ENCODE measurements at places on chromosomes 2 and 18. TPM values are rescaled to one million over a fixed set of nuclear protein-coding genes. Genes with fewer than 3 reads are reported as not detected.

DNA sequence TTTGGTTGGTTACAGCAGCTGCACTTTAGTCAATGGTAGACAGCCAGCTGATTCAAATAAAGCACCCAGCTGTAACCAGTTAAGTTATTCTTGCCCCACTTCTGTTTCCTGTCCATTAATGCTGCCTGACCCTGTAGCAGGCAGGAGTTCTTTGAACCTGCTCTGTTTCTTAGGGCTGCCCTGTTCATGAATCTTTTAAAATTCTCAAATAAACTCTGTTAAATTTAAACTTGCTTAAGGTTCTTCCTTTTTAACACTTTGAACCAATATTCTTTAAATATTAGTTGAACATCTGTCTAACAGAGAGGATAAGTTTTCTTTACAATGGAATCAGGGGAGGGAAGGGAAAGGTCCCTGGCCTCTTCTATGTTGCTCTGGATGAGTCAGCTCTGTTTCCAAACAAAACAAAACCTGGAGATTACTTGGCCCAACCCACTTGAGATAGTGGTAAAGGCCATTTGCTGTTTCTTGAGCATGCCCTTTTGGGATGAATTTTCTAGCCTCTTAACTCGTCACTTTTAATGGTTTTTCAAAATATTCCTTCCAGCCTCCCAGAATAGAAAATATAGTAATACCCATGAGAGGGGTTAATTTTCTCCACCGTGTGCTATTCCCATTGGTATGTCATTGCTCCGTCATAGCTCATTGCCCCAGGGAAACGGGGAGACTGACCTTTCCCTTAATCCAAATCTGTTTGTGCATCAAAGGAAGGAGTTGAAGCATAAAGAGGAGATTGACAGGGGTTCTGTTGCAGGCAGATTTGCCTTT, 112.1 kb upstream of the FHL2 start:
- H3K4me3 ChIP-seq = no peak overlapping the region
- no peak overlapping the region for H3K27ac ChIP-seq
- H3K4me1 ChIP-seq = no peaks in the 10 kb centered on the region
- H3K36me3 ChIP-seq = no peaks in the 10 kb centered on the region
- H3K27me3 ChIP-seq = no peaks in the 10 kb centered on the region

DNA sequence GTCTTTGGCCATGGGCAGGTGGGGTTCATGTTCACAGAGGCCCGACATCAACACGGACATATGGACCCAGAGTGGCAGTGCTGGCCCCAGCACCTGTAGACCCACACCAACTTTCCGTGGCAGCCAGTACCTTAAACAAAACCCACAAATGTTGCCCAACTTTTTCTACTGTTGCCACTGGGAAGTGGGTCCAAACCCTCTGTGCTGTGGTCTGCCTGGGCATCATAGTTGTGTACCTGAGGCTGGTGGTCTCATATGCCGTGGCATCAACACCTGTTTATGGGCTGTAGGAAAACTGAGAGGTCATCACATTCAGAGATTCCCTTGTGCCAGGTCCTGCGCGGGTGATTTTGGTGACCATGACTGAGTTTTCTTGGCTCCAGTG, 79.9 kb downstream of the SH3RF3 start:
- H3K4me3 ChIP-seq = no peak overlapping the region
- no peak for DNase-seq
- H3K27me3 ChIP-seq = peaks cover 29% of the 10 kb centered on the region

DNA sequence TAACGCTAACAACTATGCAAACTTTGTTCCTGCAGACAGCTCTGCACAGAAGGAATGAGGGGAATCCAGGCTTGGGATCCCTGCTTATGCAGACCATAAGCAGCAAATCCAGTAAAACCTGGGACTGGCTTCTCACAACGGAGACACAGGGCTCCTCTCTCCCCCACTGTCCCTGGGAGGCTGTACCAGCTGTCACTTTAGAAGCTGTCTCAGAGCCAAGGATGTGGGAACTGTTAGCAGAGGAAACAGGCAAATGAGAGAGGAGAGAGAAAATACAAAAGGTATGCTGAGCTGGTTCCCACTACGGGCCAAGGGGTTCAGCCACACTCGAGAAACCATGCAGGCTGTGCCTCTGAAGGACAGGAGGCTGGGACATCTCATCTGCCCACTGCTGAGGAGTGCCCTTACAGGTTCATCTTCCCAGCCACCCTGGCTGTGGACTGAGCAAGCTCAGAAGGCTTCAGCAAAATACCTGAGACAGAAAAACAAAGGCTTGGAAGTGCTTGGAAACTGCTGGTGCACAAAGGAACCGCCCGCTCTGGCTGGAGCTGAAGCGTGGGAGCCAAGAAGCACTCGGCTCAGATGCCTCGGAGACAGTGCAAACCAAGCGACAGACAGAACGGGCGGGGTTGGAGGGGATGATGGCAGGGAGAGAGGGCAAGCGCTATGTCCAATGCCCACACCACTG, 72.5 kb downstream of the FAM210A start:
- no peaks in the 10 kb centered on the region for H3K27me3 ChIP-seq
- DNase-seq = no peak
- no peak overlapping the region for H3K27ac ChIP-seq
- H3K4me1 ChIP-seq = no peaks in the 10 kb centered on the region
- H3K36me3 ChIP-seq = no peaks in the 10 kb centered on the region

GRCh38 chr2:31202833-31203232, 14.5 kb downstream of the CAPN14 start:
- no peak overlapping the region for H3K27ac ChIP-seq
- no peak for DNase-seq
- no peaks in the 10 kb centered on the region for H3K4me1 ChIP-seq
- H3K27me3 ChIP-seq = no peaks in the 10 kb centered on the region

GRCh38 chr18:35856178-35856577, 116.3 kb upstream of the RMP24 start:
- DNase-seq = no peak
- no peaks in the 10 kb centered on the region for H3K36me3 ChIP-seq
- no peaks in the 10 kb centered on the region for H3K4me1 ChIP-seq
- no peak overlapping the region for H3K27ac ChIP-seq

CDH20 gene
- total RNA-seq = 0.39 TPM

CIB4 gene
- total RNA-seq = not detected
